ENCODE measurements at places on chromosomes 6 and 20.
A peak's percentile ranks its signal among the peaks of the same experiment; 100 is the strongest.

DNA sequence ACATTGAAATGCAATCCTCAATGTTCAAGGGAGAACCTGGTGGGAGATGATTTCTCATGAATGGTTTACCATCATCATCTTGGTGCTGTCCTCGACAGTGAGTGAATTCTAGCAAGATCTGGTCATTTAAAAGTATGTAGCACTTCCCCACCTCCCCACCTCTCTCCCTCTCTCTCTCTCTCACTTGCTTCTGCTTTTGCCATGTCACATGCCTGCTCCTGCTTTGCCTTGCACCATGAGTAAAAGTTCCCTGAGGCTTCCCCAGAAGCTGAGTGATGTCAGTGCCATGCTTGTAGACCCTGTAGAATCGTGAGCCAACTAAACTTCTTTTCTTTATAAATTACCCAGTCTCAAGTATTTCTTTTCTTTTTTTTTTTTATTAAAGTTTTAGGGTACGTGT, 60.5 kb downstream of the DST start:
- no peak for DNase-seq

DNA sequence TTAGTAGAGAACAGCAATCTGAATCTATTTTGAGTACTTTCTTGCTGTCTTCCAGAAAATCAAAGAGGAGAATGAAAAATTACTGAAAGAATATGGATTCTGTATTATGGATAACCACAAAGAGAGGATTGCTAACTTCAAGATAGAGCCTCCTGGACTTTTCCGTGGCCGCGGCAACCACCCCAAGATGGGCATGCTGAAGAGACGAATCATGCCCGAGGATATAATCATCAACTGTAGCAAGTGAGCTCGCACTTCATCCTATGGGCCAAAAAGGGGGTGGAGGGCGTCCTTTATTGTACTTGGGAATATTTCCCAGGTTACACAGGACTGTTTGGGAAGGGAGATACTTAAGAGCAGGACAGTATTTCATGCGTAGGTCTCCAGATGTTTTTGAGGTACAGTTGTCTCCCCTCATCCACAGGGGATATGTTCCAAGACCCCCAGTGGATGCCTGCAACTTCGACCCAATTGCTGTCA, 37.3 kb upstream of the PLCG1 start:
- no peak for DNase-seq

DNA sequence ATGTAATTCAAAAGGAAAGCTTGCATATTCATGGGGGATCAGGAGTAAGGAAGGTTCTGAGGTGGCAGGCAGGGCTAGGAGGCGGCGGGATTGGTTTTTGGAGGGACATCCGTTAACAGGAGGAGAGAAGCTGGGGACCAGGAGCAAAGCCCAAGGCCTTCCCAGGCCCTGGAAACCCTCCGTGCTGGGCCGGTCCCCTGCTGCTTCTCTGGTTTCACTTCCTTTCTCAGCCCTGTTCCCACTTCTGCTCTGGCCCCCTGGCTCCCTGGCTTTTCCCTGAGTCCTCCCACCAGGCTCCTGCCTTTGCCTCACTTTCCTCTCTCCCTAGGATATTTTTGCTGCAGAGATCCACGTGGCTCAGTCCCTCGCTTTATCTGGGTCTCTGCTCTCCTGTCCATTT, 26.4 kb upstream of the SALL4 start:
- DNase-seq: no peak

GRCh38 chr6:139917951-139918630, 543.6 kb upstream of the CITED2 start:
- no peak for DNase-seq

DNA sequence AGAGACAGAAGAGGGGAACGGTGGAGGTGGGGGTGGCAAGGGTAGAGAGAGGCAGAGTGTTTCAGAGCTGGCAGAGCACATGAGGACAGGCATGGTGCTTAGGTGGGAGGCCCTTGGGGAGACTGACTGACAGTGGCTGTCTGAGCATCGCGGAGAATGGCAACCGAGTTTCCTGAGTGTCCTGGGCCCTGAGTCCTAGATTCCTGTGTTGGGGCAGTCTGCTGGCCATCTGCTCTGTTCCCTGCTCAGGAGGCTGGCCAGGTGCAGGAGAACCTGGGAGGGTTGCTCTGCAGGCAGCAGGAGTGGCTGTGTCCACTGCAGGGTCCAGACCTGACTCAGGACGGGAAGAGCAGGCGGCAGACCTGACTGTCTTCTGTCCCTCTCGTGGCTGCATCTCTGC, 248.9 kb downstream of the LRFN2 start:
- no peak for DNase-seq

- DNase-seq: no peak
Observed at GRCh38 chr6:110898111-110898510, 23.5 kb downstream of the AMD1 start.

- DNase-seq: no peak
Observed at GRCh38 chr20:19275038-19275629, 62.7 kb downstream of the SLC24A3 start.

- no peak for DNase-seq
Observed at GRCh38 chr6:99637629-99638028, 31.0 kb downstream of the PRDM13 start.

- no peak for DNase-seq
Observed at GRCh38 chr6:41997456-41997855, 52.9 kb upstream of the TAF8 start.

GRCh38 chr6:48476257-48476656, 365.3 kb upstream of the PTCHD4 start:
- DNase-seq: no peak

GRCh38 chr6:104521176-104521575, 338.5 kb downstream of the HACE1 start:
- no peak for DNase-seq

GRCh38 chr6:168096271-168096764, 17.3 kb upstream of the FRMD1 start:
- no peak for DNase-seq

DNA sequence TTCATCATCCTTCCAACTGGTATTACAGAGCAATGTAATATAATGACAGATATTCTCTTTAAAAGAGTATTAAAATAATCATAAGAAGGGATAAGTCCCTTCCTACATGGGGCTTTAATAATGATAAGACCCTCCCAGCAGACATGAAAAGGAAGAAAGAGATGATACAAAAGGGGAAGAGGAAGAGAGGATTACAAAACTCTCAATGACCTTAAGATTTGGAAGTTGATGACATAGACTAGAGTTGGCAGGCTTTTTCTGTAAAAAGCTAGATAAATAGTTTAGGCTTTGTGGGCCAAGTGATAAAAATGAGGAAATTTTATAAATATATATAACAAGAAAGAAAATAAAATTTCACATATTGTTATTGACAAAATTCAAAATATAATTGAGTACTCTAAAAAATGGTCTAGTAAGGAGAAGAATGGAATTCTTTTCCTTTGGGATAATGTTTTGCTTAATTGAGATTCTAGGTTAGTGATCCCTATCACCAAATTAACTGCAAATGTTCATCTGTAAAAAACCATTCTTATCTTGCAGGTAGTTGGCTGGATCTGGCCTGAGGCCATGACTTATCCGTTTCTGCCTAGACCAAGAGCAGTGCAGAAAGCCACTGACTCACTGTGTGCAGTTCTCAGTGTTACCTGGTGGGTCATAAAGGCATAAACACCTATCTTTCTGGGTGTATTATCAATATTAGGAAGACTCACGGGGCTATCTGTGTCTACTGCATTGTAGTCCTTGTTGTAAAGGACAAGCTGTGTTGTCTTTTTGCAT, 11.0 kb downstream of the RIPOR2 start:
- no peak for DNase-seq

- no peak for DNase-seq
Observed at GRCh38 chr6:128063850-128064539, 163.1 kb upstream of the THEMIS start.

GRCh38 chr6:87791029-87791428, 89.0 kb upstream of the AKIRIN2 start:
- no peak for DNase-seq

DNA sequence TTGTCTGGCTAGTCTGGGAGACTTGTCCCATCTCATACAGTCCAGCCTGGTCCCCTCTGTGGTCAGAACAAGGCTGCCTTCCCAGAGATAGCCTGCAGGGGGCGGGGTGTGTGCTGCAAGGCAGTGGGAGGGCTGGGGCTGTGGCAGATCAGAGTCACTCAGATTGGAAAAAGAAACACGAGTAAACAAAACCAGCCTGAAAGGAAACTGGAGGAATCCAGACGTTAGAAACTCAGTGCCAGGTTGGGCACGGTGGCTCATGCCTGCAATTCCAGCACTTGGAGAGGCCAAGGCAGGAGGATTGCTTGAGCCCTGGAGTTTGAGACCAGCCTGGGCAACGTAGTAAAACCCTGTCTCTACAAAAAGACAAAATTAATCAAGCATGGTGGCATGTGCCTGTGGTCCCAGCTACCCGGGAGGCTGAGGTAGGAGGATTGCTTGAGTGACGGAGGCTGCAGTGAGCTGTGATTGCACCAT, 20.2 kb downstream of the LEMD2 start:
- DNase-seq: peak; percentile 76

GRCh38 chr6:143127941-143128680, 67.4 kb downstream of the AIG1 start:
- DNase-seq: no peak

DNA sequence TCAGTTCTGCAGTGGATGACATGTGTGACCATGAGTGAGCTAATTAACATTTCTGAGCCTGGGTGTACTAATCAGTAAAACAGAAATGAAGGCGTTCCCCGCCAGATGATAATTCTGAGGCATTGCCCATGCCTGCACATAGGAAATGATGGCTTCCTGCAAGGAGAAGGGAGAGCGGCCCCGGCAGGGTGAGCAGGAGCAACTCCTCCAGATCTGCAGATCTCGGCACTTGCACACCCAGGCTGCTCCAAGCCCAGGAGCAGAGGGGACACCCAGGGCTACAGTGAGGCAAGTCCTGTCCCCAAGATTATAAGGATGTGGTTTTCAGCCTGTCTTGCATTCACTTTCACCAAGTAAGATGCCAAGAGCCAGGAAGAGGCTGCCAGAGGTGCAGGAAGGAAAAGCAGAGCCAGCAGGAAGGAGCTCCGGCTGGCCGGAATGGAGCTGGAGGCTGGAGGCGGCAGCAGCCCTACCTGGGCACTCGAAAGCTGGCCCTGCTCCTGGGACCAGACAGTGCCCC, 177.5 kb upstream of the CST7 start:
- DNase-seq: no peak

GRCh38 chr6:165232731-165233488, 76.5 kb downstream of the C6orf118 start:
- DNase-seq: no peak

- no peak for DNase-seq
Observed at GRCh38 chr20:41277049-41277448, 40.5 kb downstream of the ZHX3 start.

DNA sequence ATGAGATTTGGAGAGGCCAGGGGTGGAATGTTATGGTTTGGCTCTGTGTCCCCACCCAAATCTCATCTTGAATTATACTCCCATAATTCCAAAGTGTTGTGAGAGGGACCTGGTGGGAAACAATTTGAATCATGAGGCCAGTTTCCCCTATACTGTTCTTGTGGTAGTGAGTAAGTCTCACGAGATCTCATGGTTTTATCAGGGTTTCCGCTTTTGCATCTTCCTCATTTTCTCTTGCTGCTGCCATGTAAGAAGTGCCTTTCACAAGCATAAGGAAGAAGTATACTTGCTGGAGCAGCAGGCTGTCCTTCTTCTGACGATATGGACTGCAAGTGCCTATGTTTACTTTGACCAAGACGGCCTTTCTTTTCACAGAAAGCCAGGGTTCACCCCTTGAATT, 270.5 kb downstream of the ESR1 start:
- DNase-seq: no peak

DNA sequence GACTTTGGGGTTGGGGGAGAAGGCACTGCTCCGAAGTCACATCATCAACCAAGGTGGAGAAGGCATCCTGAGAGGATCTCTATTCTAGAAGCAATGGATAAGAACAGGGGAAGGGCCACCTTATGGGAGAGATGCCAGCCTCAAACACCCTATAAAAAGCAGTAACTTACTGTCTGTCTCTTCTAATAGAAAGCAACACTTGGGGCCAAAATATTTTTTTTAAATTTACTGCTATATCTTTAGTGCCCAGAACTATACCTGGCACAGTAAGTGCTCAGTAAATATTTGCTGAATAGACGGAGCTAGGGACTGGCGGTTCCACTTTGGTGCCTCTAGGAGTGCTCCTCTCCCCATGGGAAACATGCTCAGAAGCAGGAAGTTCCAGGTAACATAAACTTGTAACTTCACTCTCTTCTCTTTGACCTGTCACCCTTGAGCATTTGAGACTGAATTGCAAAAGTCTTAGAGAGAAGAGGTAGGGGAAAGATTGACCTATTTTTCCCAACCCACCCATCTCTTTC, 807 bp upstream of the OTOR start:
- DNase-seq: no peak
